RWPE2 (cell line): ENCODE measurements at places on chromosomes 5 and 9.
A peak's percentile ranks its signal among the peaks of the same experiment; 100 is the strongest.

DNA sequence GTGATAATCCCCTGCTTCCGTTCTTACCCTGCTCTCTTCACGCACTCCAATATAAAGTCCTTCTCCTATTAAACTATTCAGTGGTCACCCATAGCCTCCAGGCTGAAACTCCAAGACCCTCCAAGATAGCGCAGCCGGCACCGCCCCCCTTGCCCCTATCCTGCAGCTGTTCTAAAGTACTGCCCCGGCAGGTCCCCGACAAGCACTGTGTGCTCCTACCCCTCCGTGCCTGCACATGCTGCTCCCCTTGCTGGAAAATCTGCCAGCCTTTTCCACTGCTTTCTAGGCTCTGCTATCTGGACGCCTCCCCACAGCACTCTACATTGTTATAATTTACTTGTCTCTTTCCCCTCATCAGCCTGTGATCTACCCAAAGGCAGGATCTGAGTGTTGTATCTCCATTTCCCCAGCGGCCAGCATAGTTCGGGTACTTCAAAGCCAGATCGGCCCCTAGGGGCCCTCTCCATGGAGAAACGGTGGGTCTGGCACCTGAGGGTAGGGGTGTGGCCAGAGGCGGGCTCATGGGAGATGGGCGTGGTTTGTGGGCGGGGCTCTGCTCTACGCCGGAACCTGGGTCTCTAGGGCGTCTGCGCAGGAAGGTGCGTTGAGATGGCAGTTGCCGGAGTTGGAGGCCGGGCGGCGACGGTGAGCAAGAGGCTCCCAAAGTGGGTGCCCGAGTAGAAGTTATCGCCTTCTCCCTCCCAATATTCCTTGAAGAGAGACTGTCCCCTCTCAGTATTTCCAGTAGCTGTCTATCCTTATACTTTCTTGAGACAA lies 83.5 kb upstream of the RUSC2 start:
- no peak for DNase-seq

DNA sequence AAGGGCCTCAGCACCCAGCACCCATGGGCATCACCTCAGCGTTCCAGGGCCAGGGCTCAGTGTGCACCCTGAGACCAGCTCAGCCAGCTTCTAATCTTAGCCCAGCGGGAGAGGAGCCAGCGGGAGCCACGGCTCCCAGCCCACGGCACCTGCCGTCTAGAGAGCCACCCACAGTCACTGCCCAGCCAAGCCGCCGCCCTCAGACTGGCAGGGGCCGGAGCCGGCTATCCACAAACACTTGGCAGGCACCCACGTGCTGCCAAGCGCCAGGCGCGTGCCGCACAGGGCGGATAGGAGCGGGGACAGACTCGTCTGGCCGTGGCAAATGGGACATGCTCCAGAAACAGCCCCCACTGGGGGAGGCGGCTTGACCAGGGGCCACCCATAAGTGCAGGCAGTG lies 18.6 kb downstream of the BRD3 start:
- DNase-seq, result no peak

DNA sequence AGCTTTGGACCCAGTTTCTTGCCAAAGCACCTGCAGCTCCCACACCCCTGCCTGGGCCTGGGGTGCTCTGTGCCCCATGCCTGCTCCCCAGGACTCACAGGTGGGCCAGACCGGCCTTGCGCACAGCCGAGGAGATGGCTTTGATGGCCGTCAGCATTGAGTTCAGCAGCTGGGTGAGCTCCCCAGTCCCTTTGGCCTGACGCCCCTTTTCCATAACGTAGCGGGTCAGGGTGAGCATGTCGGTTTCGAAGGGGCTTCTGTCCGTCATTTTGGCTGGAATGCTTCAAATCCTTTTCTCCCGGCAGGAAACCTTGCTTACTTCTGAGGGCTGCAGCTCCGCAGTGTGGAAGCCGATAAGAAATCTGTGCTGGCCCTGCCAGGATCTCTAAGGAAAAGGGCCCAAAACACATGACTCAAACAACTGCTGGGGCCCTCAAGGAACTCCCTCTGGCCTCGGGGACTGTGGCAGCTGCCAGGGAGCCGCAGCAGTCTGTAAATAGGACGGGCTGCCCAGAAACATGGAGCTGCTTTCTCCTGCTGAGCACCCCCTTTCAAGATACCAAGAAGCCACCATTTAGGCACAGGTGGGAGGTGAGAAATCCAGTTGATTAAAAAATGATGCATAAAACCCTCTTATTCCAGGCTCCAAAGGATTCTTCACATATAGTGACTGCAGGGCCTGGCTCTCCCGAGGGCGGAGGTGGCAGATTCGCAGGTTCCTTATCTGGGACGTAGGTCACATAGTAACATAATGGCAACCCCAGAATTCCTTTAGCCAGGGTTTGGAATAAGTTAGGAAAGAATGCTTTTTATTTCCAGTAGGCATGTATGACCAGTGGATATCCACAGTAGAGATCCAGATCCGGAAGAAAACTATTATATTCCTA lies at the start of gene FBP2:
FBP2 (minus strand) TSS at position 366 of the 887 bp plus-strand sequence; CDS start at position 268, 98 bp downstream.
- no peak for DNase-seq

- DNase-seq, result no peak
Measured at GRCh38 chr5:11076945-11077613, 316.0 kb upstream of the DAP start.

GRCh38 chr5:51559339-51559738 lies 176.1 kb downstream of the ISL1 start:
- DNase-seq, result no peak

DNA sequence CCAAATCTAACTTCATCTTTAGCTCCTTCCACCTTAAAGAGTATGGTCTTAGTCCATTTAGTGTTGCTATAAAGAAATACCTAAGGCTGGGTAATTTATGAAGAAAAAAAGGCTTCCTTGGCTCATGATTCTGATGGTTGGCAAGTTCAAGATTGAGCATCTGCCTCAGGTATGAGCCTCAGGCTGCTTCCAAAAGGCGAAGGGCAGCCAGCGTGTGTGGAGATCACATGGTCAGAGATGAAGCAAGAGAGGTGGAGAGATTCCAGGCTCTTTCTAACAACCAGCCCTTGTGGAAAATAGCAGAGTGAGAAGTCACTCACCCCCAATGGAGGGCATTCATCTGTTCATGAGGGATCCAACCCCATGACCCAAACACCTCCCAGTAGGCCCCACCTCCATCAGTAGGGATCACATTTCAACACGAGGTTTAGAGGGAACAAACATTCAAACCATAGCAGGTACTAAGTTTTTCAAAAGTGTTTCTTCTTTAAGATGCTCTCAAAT lies 225.9 kb downstream of the SGCD start:
- DNase-seq, result no peak

DNA sequence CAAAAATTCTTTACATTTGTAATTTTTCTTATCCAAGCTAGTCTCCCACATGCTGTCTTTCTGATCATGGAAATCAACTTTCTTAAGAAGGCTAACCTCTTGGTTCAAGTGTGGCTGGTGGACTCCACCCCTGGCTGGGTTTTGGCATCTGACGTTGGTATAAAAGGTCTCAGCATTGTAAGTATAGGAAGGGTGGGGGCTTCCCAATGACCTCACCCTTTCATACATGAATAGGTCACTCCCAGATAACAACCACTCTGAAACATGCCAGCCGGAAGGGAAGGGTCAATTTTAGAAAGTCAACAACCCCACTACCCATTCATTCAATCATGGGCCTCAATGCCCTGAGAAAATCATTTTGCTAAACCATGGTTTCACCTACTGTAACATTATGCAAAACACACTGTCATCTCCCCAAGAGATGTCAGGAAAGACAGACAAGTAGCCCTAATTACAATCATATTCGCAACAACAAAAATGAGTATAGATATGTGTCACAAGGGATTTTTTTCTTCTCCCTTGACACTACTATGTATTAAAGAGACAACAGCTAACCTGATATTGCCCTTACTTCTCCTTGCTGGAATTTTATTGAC lies 31.9 kb upstream of the PCSK5 start:
- no peak for DNase-seq

- no peak for DNase-seq
Measured at GRCh38 chr5:144774197-144774596, 603.5 kb downstream of the KCTD16 start.

DNA sequence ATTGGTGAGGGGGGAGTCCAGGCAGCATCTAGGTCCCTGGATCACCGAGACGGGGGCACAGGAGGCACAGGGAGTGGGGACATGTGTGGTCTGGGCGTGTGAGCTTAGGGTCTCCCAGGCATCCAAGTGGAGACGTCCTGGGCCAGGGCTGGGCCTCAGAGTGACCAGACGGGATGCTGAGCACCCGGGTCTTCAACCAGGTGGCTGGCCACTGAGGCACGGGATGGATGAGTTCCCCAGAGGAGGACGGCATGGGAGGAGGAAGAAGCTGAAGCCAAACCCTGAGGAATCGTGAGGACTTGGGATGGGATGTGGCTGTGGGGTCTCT lies 88.0 kb downstream of the LMX1B start:
- no peak for DNase-seq

GRCh38 chr5:139817362-139817761 lies 21.8 kb downstream of the PSD2 start:
- peak; percentile 37 for DNase-seq

- no peak for DNase-seq
Measured at GRCh38 chr5:69292306-69292705, 40.3 kb downstream of the CCDC125 start.

DNA sequence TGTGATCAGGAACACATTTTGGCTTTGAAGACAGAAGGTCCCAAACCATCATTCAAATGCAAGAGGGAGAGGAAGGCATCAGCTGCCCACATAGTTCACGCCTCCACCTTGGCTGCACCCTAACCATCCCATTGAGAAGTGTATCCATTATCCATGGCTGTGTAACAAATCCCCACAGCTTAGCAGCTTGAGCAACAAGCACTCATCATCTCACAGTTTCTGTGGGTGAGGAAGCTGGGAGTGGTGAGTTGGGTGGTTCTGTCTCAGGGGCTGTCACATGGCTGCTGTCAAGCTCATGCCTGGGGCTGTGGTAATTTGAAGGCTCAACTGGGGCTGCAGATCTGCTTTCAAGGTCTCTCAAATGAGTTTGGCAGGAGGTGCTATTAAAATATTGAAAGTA lies 23.0 kb upstream of the CEP72 start:
- DNase-seq, result no peak

DNA sequence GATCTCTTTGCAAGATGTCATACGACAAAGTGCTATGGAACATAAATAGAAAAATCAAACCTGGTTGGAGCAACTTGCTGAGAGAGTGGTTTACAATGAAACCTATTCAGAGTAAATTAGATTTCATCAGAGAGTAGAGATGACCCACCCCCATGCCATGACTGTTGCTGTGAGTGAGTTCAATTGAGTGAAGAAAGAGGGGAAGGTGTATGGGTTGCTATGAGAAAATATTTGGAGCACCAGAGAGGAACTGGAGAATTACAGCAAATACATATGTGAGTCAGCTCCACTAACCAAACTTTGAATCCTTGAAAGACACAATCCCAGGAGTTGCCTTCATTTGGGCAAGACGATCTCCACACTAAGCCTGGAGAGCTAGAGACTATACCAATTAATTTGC lies 217.2 kb downstream of the RFX3 start:
- no peak for DNase-seq

DNA sequence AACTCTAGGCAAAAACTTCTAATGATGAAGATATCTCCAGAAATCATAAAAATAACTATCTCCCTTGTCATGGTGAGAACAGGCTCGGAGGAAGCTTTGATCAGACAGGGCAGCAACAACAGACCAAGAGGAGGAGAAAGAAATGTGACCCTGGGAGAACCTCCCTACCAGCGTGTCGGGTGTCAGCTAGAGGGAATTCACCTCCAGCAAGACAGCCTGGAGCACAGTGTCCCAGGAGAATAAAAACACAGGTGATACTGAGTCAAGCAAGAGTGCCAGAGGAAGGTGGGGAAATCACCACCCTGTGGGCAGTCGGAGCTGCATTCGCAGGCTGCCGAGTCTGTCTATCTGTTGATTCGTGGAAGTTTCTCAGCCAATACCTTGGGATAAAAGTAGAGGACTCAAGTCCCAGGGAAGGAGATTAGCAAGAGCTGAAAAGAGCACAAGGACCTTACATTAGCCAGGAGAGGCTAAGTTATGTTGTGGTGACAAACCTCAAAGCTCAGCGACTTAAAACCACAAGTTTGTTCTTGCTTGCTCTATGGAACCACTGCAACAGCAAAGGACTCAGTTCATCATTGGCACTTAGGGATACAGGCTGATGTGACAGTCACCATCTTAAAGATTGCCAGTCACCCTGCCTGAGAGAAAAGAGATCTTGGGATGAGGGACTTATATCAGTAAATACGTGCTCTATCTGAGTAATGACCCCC lies 598.3 kb downstream of the CCDC171 start:
- DNase-seq, result no peak

DNA sequence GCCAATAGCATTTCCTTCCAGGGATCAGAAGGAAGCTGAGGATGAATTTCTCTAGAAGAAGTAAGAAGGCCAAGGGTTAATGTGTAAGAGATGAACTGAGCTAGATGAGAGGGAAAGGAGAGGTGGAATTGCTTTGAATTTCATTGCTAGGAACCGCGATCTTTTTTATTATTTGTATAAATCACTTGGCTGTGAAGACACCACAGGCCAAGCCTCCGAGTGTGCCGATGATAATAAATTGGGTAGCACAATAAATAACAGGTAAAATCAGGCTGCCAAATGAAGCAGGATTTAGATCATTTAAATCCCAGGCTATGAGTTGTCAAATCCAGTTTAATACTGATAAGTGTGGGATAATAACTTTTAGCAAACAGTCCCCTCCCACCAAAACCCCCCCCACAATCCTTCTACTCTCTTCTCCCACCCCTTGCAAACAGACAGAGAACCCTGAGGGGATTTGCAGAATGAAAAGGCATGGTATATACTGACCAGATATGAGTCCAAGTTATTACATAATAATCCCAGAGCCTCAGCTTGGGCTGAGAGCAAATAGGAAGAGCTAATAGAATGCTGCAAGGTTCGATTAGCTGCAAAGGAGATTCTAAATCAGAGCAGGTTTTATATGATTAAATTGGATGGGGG lies 143.5 kb downstream of the PPP2R2B start:
- no peak for DNase-seq

DNA sequence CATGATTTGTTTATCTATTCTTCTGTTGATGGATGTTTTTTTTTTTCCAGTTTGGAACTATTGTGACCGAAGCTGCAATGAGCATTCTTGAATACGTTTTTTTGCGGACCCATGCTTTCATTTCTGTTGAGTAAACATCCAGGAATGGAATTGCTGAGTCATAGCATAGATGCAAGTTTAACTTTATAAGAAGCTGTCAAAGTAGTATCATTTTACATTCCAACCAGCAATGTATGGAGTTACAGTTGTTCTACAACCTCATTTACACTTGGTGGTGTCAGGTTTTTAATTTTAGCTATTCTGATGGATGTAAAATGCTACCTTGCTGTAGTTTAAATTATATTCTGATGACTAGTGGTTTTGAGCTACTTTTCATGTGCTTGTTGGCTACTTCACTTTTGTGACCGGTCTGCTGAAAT lies 49.0 kb downstream of the NPR3 start:
- no peak for DNase-seq

DNA sequence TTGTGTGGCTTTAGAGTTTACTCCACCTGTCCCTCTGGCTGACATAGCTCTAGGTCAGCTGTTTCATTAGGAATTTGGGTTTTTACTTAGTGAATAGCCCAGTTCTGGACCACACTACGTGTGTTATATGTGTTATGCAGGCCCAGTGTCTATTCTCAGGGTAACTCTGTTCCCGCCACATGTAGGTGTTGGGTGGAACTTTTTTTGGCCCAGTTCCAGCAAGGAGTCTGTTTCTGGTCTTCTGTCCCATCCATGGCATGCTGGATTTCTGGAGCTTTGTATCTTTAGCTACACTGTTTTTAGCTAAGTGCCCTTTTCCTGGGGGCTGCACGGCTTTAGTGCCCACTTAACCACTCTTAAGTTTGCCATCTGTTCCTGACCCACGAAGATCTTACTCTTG lies 15.5 kb downstream of the RMI1 start:
- DNase-seq, result no peak

- DNase-seq, result no peak
Measured at GRCh38 chr9:131062969-131063368, 33.4 kb upstream of the AIF1L start.
